ENCODE measurements at places on chromosomes 12 and 14.

GRCh38 chr12:114703060-114703493 is 19.1 kb upstream of the TBX3 start:
- peak; percentile 70 for DNase-seq

DNA sequence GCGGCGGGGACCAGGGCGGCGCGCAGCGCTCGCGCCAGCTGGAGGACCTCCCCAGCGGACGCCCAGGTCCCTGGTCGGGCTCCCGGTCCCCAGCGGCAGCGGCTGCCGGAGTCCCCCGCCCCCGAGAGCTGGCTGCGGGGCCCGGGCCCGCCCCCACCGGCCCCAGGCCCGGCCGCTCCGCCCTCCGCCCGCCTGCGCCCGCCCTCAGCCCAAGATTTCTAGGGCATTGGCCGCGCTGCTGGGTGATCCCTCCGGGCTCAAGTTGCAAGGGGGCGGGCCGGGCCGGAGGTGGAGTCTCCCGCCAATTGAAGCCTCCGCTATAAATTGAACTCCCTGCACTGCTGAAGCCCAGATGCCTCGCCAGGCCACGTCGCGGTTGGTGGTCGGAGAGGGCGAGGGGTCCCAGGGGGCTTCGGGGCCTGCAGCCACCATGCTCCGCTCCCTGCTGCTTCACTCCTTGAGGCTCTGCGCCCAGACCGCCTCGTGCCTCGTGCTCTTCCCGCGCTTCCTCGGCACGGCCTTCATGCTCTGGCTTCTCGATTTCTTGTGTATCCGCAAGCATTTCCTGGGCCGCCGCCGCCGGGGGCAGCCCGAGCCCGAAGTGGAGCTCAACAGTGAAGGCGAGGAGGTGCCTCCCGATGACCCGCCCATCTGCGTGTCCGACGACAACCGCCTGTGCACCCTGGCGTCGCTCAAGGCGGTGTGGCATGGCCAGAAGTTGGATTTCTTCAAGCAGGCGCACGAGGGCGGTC is at the start of gene DIO3:
Gene DIO3, plus strand, starts transcription at position 351 of the 752 bp plus-strand sequence.
- DNase-seq: no peak

- DNase-seq: no peak
Measured at GRCh38 chr12:82523996-82524395, 162.7 kb upstream of the TMTC2 start.

GRCh38 chr12:109713187-109714070 is at the start of gene FAM222A:
Gene FAM222A, plus strand, starts transcription at chr12:109713825. Its CDS starts 30,322 bp downstream, at chr12:109744147.
- peak; percentile 96 for DNase-seq

DNA sequence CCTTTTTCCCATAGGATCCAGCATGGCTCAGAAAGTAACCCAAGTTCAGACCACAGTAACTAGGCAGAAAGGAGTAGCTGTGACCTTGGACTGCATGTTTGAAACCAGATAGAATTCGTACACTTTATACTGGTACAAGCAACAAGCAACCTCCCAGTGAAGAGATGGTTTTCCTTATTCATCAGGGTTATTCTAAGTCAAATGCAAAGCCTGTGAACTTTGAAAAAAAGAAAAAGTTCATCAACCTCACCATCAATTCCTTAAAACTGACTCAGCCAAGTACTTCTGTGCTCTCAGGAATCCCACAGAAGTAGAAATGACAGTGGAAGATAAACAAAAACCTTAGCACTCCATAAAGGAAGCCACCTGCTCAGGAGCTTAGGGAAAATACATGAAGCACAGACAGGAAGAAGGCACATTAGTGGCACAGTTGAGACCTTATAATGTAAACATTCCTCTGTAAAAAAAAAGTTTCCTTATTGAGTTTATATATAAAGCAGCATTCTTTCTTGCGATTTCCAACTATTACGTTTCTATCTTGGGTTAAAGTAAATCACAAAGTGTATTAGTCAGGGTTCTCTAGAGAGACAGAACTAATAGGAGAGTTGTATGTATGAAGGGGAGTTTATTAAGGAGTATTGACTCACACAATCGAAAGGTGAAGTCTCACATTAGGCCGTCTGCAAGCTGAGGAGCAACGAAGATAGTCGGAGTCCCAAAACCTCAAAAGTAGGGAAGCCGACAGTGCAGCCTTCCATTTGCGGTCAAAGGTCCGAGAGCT is 398.4 kb downstream of the DAD1 start:
- DNase-seq: no peak

GRCh38 chr12:76108356-76108755 is 23.9 kb upstream of the NAP1L1 start:
- no peak for DNase-seq

DNA sequence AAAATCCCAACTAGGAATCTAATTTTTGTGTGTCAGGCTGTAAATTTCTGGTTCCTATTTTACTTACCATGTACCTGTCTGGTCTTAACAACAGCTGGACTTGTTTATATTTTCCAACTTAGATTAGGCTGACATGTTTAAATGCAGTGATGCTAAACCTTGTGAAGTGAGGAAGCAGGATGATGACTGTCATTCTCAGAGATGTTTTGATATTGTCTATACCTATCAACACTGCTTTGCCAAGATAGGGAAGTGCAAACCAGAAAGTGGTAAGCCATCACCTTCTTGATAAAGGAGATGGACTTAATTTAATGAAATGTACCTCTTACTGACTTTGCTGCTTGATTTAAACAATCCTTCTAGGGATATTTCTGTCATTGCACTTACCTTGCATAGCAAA is 2.1 kb downstream of the BICD1 start:
- no peak for DNase-seq

DNA sequence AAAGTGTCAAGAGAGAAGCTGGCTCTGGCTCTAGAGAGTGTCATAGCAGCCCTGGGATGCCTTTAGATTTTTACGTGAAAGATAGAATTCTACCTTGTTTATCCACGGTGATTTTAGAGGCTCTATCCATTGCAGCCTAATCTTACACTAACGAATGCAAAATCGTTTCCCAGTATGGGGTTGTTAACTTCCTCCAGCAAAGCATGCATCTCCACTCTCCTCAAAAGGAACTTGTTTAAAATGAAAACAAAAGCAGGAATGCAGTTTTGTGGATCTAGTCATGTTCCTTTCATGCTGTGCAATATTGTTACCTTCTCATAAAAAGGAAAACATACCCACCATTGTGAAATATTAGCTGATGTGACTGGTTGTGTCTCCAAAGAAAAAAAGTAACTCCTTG is 88.4 kb downstream of the ANO2 start:
- DNase-seq: no peak

DNA sequence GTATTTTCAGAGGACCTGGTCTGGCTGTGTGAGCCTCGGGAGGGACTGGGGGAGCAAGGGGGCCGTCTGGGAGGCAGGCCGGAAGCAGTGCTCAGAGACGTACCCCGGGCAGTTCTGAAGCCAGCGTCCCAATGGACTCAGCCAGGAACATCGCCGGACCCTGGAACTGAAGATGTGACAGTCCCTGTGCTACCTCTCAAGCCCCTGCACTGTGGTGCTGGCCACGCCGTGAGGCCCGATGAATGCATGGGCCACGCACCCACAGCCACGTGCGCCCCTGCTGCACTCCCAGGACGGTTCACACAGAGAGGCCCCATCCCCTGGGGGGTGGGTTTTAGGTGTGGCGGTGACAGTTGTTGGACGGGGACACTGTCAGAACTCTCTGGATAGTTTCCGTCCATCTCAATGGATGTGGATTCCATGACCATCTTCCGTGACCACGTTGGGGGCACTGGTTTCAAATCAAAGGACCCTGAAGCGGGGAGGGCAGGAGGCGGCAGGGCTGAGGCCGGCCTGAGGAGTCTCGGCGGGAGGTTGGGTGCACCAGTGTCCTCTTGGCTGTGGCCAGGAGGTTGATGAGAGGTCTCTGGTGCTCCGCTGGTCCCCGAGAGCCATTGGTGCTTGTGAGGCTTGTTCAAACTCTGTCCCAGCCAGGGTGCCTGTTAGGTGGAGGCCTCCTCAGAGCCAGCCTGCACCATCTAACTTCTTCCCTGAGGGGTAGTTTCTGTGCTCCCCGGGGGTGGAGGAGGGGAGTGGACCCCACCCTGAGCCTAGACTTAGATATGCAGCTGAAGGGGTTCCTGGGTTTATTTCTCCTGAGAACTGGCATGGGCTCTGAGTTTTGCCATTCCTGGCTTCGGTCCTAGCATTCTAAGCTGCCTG is 36.3 kb upstream of the TSPAN9 start:
- no peak for DNase-seq

DNA sequence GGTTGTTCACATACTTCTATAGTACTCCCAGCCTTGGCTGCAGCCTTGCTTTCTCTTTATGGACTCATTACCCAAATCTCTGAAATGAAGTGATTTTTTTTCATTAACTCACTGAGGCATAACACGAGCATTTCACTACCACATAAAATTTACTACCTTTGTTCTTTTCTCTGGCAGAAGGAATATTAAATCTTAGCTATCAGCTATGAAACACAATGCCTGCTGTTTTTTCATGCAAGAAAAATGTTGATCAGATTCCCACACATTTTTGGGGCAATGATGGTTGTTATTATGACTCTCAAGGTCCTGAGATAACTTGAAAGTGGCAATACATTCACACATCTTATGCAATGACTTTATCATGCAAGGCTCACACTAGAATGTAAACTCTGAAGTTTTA is 225.3 kb upstream of the ATP2B1 start:
- no peak for DNase-seq
